ENCODE measurements at places on chromosomes 7 and 10. TPM values are rescaled to one million over a fixed set of nuclear protein-coding genes. Genes with fewer than 3 reads are reported as not detected.

Gene MPP7
- 0.33 TPM for total RNA-seq

Gene MARVELD1
- total RNA-seq: 23.7 TPM

Gene LIPM
- total RNA-seq: not detected

Gene SP8
- total RNA-seq: not detected

Gene RBM20
- total RNA-seq: under 0.01 TPM

Gene MRPL43
- 49.4 TPM for total RNA-seq

Gene FRMD4A
- 48.5 TPM for total RNA-seq

Gene FOXI2
- total RNA-seq: not detected

Gene RSPH10B
- 0.37 TPM for total RNA-seq

Gene CDK1
- total RNA-seq: 98.9 TPM

Gene LRRC61
- 2.2 TPM for total RNA-seq

Gene AS3MT
- total RNA-seq: 13.7 TPM
